Activated CD4-positive, CD25-positive, alpha-beta regulatory T cell (primary cell): ENCODE measurements at places on chromosomes 5 and 9.

- DNase-seq = no peak
These were observed 14.8 kb downstream of the ODF2 start for GRCh38 chr9:128470560-128470959.

DNA sequence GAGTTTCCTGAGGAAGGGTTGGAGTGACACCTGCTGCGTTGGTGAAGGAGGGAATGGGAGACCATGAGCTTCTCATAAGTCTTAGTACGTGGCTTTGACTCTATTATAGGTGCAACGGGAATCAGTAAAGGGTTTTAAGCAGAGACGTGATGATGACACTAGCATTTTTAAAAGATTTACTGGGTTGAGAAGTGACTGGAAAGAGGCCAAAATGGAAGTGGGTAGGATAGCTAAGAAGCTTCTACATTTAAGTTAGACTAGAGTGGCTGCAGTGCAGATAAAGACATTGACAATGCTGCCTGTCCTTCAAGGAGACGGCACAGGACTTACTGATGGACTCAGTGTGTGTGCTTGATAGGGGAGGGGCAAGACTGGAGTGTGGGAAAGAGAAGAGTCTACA is 6.2 kb downstream of the GAPT start:
- no peak for DNase-seq

- DNase-seq = no peak
These were observed 46.4 kb upstream of the PLIN2 start for GRCh38 chr9:19173598-19174125.

GRCh38 chr5:81760521-81760920 is 9.6 kb upstream of the SSBP2 start:
- no peak for DNase-seq

GRCh38 chr5:33490071-33490665 is 49.4 kb downstream of the TARS1 start:
- DNase-seq = no peak

- no peak for DNase-seq
These were observed 93.8 kb downstream of the FEM1C start for GRCh38 chr5:115450741-115451140.

DNA sequence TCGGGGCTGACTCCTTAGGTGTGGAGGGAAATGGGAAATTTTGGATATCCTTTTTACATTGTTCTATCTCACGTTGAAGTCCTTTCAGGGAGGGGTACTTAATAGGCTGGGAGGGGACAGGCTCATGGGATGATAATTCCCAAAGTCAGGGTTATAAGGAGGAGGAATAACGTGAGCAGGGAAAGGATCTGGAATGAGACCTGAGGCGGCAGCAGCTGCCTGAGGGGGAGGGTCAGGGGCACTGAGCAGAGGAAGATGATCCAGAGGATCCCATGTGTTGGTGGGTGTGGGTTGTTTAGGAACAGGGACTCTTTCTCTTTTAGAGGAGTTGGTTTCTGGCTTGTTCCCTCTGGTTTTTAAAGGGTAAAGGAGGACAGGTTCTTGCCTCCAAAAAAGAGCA is 18.7 kb downstream of the IFT74 start:
- DNase-seq = no peak

DNA sequence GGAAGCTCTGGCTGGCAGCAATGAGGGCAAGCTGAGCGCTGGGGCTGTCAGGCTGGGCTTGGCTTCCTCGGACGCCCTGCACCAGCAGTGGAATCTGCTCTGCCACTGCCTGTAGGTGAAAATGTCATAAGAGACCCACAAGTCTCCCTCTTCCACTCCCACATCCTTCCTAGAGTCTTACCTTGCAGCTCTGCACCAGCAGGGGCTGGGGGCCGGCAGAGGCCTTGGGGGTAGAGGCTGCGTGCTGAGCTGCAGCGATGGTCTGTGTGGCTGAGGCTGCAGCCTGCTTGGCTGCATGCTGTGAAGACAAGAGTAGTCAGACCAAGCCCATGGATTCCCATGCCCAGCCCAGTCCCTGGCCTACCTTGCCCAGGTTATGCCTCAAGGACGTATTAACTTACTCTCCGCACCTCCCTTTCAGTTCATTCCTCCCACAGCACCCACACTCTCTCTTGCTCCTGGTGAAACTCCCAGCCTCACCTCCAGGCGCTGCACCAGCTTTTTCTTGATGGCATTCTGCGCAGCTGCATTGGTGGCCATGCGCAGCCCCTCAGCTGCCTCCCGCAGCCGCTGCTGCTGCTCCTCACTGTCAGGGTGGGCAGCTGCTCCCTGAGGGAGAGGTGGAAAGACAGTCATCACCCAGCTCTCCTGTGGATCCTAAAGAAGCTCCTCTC is 17.3 kb downstream of the TLN1 start:
- no peak for DNase-seq

GRCh38 chr5:56048124-56048523 is 53.4 kb upstream of the IL6ST start:
- no peak for DNase-seq

- no peak for DNase-seq
These were observed 4.4 kb downstream of the SLC25A25 start for GRCh38 chr9:128072144-128073021.

DNA sequence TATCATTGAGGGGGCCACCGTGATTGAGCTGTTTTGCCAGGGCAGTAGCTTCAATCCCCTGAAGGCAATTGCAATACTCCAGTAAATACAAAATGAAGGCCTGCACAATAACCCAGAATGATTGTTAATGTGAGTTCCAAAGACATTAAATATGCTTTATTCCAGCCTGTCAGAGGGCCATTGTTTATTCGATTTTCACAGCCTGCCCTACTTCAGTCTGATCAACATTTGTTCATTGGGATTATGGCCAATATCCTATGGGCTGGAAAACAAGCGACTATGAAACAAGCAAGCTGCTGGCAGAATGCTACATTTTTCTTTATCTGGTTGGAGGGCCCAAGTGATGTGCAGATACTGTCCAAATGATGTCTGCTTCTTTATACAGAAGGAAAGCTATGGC is 543.1 kb downstream of the TLE1 start:
- no peak for DNase-seq

DNA sequence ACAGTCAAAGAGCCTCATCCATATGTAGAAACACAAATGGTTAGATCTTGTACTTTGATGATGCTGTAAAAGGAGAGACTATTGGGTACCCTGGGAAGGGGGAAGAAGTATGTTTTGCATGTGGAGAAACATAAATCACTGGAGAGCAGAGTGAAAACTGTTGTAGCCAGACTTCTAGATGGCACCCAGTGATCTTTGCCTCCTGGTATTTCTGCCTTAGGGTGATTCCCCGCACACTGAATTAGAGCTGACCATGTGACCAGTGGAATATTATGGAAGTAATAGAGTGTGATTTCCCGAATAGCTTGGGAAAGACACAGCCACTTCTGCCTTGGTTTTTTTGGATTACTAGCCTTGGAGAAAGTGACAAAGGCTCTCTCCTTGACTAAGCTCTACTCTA is 174.3 kb downstream of the LPAR1 start:
- DNase-seq = no peak

DNA sequence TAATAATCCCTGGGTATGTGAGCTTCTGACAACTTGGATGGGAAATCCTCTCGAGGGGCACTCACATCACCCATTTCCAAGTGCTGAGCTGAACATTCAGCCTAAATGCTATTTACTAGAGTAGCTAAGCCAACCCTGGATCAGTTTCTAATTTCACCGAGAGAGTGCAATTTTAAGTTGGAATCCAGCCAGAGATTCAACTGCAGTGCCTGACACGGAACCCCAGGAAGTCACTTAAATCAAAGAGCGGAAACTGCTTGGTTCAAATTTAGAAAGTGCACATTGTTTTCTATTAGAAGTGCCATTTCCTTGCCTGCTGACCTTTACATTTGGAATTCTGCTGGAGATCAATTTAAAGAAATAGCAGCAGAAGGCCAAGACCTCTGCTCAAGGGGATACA is 8.8 kb downstream of the SPRY4 start:
- DNase-seq = no peak

DNA sequence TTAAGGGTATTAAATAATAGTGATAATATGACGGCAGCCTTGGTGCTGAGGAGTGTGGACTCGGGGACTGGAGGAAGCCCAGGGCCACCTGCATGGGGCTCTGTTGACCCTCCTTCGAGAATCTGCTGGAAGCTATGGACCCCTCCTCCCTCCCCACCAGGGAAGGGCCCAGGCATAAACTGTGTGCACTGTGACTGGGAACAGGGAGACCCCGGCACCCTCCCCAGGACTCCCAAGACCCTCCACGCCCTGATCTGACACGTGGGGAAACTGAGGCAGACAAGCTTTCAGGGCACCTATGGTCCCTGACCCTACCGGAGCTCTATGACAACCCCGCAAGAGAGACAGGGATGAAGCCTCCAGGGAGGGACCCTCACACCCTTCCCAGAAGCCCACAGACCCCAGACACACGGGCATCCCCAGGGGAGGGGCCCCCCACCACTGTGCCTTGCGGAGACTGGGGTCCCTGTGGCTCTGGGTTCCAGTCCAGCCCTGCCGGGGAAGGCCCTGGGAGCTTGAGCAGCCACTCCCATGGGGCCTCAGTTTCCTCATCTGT is 6.5 kb upstream of the EGFL7 start:
- no peak for DNase-seq

GRCh38 chr9:119451426-119451825 is 82.2 kb upstream of the BRINP1 start:
- no peak for DNase-seq

GRCh38 chr9:14348373-14349145 is 34.6 kb upstream of the NFIB start:
- no peak for DNase-seq
